ENCODE measurements at places on chromosomes 2 and 18.

DNA sequence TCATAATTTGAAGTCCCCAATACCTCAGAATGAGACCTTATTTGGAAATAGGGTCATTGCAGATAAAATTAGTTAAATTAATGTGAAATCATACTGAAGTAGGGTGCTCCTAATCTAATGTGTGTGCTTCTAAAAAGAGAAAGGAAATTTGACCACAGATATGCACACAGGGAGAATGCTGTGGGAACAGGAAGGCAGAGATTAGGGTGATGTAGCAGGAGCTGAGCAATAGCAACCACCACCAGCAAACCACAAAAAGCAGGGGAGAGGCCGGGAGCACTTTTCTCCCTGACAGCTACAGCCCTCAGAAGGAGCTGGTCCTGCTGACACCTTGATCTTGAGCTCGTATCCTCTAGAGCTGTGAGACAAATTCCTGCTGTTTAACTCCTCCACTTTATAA lies 24.6 kb upstream of the SCG2 start:
- no peak for DNase-seq

- DNase-seq = no peak
Measured at GRCh38 chr2:220961143-220961860, 610.8 kb downstream of the EPHA4 start.

DNA sequence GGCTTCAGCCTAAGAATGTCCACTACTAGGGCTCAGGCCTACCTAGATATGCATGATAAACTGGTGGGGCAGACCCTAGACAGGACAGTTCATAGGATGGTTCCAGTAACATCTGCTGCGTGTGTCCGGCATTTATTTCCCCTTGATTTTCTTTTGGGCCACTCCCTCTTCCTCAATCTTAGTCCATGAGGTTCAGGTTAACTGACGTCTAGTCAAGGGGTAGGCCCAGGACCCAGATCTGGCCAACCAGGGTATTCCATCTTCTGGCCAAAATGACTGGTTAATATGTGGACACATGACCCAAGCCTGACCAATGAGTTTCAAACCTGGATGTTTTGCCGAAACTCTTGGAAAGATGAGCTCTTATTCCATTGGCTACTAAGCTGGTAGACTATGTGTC lies 15.2 kb downstream of the TMEM247 start:
- DNase-seq = no peak

GRCh38 chr2:223082706-223083105 lies 30.7 kb downstream of the KCNE4 start:
- DNase-seq = no peak

GRCh38 chr2:33287507-33288005 lies 188.9 kb upstream of the RASGRP3 start:
- no peak for DNase-seq

GRCh38 chr2:28463893-28464292 lies 32.0 kb upstream of the PLB1 start:
- peak; percentile 34 for DNase-seq

- no peak for DNase-seq
Measured at GRCh38 chr2:186125156-186125555, 360.9 kb upstream of the ZC3H15 start.

DNA sequence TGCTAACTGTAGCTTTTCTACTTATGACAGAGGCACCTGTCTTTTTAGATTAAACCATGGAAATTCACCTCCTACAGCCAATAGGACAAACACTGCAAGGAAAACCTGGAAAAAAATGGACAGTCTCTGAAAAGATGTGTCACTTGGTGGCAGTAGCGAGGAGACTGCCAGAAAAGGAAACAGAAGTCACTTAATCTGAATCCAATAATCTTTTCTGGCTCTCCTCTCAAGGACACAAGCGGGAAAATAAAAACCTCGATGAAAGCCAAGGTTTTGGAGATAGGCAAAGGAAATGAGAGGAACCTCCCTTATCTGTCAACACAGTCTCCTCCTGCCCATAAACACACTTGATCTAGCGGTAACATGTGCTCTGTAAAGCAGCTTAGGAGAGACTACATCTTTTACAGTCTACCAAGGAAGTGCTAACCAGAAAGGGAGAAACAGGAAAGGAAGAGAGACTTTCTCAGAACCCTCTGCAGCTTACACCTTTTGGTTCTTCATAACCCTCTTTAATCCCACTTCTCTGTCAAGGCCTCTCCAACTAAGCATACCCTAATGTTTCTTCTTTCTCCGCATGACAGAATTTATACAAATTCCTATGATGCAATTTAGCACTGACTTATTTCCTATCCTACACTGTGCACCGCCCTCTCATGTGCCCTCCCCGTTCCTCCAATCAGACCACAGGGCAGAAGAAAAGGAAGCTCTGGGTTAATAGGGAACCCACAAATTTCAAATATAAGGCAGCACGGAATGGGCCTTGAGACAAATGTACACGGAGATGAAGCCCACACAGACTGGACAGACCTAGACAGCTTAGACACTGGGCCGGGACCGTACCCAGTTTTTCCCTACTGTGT lies 52.8 kb downstream of the CLASP1 start:
- DNase-seq = peak; percentile 93

DNA sequence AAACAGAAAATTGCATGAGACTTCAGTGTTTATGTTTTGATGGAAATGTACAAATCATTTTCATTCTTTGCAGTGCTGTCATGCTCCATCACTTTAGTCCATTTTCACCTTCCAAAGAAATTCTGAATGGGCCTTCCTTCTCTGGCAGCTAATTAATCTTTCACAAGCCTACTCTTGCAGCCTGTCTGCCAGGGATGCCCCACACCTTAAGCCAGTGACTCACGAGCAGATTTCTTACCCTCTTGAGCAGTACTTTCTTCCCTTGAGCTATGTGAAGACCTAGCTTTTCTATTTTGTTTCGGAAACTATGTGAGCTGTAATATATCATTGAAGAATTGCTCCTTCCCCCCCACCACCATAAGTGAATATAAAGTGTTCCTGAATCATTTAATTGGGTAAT lies 404.3 kb upstream of the VWC2L start:
- no peak for DNase-seq

DNA sequence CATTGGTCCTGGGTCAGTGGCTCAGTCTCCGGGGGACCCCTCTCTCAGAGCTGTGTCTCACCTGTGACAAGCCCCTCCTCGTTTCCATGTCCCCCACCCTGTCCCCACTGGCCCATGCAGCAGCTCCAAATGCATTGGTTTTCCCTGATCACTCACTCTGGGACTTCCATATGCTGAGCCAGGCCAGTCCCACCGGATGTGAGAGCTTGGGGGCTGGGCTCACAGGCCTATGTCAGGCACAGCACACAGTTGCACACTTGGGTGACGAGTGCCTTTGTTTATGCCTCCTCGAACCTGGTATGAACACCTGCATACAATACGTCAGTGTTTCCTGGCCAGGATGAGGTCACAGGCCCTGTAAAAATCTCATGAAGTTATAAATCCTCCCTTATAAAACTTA lies 232.5 kb downstream of the TFCP2L1 start:
- no peak for DNase-seq
